Stimulated activated CD4-positive, alpha-beta T cell treated with anti-CD3 and anti-CD28 coated beads, Interleukin-4, amount 100 ng/mL, for 4 hours (primary cell): ENCODE measurements at places on chromosomes 12 and 14.

DNA sequence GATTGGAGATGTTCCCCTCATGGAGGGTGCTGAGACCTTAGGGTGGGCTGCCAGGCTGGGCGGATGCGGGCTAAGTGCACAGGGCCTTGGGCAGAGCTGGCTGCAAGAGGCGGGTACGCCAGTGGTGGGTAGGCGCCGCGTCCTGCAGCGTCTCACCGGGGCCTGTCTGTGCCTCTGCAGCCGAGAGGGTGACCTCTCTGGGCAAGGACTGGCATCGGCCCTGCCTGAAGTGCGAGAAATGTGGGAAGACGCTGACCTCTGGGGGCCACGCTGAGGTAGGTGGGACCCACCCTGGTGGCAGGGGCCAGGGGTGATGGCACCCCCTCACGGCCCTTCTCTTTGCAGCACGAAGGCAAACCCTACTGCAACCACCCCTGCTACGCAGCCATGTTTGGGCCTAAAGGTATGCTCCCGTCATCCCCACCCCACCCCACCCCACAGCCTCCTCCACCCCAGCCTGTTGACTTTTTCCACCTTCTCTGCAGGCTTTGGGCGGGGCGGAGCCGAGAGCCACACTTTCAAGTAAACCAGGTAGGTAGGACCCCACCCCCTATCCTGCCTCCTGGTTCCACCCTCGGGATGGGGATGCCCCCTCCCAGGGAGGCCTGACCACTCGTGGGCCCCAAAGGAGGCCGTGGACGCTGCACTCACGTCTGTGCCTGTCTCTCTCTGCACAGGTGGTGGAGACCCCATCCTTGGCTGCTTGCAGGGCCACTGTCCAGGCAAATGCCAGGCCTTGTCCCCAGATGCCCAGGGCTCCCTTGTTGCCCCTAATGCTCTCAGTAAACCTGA lies 1.5 kb downstream of the CRIP1 start:
- no peak for DNase-seq

DNA sequence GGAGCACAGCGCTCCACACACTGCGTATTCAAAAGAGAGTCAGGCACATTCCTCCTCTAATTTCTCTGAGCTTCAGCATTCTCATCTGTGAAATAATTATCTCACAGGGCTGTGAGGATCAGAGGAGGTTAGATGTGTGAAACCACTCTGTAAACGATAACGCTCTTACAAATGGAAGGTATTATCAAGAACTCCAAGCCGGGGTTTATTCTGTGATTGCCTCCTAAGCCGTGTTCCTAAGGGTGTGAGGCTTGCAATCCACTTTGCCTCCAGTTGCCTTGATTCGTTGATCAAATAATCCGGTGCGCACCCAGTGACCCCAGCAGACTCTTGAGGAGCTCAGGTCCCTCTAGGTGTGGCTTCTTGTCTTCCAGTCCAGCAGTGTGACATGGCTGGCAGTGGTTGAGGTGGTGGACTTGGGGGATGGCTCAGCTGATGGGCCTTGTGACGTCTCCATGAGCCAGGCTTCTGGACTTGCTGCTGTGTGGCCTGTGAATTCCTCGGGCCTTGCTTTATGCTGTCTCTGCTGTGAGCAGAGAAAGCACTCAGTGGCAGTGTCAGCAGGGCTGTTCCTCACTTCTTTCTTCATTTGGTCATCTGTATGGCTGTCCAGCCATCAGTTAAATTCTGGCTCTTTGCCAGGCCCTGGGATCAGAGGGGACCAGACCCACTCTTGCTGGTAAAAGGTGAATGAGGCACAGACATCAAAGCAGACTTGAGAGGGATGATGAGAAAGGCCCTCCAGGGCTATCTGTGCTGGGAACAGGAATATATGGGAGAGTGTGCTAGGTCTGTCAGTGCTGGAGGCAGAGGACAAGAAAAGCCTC lies 71.0 kb downstream of the SLC25A47 start:
- DNase-seq, result no peak

DNA sequence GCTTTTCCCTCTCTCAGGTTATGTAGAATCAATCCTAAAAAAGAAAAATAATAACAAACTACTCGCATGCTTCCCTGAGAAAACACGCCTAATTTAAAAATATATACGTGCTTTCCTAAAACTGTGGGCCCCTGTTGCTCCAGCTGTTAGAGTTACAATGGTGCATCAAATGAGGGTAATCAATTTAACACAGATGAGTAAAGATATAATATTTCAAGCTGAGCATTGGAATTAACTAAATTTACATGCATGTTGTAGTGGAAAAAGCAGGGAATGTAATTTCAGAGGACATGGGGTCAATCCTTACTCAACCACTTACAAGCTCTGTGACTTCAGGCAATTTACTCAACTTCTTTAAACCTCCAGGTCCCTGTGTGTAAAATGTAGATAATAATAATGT lies 22.4 kb upstream of the LGR5 start:
- no peak for DNase-seq

- DNase-seq, result no peak
Measured at GRCh38 chr14:96980835-96981234, 183.7 kb downstream of the VRK1 start.

DNA sequence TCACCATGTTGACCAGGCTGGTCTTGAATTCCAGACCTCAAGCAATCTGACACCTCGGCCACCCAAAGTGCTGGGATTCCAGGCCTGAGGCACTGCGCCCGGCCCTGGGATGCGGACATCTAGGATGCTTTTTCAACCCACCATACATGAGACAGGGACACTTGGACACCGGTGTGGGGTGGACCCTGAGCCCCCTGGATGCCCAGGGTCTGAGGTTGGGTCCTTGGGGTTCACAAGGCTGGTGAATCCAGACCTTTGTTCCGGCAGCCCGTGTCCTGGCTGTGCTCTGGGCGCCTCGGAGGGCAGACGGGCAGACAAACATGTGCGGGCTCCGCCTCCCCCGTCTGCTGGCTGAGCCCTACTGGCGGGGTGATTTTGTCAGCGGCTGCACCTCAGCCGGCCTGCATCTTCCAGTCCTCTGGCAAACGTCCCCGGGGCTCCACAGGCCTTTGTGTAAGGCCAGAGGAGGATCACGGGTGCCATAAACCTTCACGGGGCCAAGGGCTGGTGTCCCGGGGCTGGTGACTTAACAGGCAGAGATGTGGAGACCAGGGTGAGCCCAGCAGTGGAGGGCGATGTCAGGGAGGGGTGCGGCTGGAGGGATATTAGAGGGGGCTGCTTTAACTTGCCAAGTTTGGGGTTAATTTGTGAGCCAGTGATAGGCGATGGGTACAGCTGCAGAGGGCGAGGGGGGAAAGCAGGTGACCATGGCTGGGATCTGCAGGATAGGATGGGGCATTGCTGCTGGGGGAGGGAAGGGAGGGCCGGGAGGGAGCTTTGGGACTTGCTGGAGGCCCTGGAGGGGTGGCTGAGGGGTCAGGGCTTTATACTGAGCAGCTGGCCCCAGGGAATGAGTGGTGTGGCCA lies 5.8 kb downstream of the ASPG start:
- DNase-seq, result no peak

- no peak for DNase-seq
Measured at GRCh38 chr12:130632642-130633041, 83.5 kb downstream of the RIMBP2 start.

DNA sequence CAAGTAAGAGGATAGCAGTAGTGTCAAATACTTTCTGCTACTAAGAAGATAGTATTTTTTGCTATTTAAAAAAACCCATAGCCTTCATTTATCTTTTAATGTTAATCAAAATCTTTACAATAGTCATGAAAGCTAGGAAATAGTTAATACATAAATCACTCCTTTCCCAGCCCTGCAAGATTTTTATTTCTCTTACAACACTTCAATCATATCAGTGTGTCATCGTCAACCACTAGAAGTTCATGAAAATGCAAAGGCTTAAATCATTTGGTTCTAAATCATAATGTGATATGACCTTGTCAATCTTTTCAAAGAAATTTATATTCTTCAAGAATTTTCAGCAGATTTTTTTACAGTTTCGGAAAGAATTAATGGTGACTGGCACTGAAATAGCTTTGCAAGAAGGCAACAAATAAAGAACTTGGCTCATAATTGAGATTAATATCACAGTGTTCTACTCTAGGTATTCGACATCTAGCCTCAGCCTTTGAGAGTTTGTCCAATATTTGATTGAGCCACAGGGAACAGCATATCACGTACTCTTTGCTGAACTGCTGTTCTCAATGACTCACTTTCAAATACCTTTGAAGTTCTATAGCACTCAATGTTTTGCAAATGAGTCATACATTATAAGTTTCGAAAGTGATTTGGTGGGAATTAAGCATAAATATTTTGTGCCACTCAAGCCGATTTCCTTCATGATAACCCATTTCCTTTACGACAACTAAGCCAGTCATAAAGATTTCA lies 384.0 kb upstream of the FOXG1 start:
- no peak for DNase-seq

GRCh38 chr12:28318273-28318672 lies 128.0 kb downstream of the CCDC91 start:
- DNase-seq, result no peak

DNA sequence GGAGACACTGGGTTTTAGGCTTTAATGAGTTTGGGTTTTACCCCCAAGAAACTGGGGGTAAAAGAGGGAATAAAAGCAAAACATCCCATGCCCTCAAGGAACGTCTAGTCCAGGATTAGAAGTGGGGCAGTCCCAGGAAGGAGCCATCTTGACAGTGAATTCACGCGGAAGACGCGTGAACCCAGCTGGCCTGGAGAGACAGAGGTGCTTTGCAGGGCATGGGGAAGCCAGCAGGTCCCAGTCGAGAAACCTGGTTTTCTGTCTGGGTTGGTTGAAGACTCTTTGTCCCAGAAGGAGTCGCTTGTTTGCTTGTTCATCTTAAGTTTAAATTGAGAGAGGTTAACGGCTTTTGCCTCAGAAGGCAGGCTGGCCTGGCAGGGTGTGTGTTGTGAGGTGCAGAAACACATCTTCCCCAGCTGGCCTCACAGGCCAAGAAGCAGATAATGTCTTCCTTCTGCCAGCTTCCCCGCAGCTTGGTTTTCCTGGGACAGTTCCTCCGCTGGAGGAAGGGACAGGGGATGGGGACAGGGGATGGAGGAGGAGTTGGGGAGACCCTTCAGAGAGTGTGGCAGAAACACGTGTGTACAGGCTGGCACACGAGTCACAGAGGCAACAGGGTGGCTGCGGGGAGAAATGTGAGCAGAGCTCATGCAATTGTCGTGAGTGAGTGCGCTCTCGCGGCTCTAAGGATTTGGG lies 18.5 kb upstream of the CD9 start:
- no peak for DNase-seq

DNA sequence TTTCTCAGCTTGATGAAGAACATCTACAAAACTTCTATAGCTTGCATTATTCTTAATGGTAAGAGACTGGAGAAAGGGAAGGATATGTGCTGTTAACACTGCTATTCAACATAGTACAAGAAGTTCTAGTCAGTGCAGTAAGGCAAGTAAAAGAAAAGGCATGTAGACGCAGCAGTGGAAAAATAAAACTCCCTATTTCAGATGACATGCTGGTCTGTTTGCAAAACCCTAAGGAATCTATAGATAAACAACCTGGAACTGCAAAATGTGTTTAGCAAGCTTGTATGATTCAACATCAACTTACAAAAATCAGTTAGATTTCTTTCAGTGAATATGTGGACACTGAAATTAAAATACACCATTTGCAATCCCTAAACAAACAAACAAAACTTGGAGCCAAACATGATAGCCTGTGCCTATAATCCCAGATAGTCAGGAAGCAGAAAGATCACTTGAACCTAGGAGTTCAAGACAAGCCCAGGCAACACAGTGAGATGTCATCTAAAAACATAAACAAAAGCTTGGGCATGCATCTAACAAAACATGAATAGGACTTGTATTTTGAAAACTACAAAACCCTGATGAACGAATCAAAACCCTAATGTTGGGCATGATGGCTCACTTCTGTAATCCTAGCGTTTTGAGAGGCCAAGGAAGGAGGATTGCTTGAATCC lies 293.6 kb upstream of the RGS6 start:
- no peak for DNase-seq

DNA sequence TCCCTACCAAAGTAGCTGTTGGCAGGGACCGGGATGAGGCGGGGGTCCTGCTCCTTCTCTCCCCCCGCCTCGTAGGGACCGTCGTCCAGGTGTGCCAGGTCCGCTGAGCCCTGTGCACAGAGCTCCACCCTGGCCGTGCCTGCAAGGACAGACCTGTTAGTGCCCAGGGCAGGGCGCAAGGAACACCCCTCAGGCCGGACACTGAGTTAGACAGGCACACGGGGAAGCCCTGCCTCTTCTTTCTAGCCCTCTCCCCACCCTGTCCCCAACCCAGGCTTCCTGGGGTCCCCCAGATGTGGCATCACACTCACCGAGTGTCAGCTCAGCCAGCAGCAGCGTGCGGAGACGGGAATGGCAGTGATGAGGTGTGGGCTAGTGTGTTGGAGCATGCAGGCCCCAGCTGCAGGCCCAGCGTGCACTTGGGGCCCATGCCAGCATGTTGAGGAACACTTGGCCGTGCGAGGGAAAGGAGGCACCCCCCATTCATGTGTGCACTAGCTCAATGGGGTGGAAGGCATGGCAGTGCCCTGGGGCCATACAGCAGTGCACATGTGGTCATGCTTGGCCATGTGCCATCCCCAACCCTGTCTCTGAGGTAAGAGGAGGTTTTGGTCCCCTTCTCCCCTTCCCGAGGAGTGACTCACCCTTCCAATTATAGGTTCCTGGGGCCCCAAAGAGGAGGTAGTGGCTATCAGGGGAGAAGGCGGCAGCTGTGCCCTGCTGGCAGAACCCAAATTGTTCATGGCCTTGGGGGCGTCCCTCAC lies 7.3 kb downstream of the ITGA7 start:
- DNase-seq, result no peak

DNA sequence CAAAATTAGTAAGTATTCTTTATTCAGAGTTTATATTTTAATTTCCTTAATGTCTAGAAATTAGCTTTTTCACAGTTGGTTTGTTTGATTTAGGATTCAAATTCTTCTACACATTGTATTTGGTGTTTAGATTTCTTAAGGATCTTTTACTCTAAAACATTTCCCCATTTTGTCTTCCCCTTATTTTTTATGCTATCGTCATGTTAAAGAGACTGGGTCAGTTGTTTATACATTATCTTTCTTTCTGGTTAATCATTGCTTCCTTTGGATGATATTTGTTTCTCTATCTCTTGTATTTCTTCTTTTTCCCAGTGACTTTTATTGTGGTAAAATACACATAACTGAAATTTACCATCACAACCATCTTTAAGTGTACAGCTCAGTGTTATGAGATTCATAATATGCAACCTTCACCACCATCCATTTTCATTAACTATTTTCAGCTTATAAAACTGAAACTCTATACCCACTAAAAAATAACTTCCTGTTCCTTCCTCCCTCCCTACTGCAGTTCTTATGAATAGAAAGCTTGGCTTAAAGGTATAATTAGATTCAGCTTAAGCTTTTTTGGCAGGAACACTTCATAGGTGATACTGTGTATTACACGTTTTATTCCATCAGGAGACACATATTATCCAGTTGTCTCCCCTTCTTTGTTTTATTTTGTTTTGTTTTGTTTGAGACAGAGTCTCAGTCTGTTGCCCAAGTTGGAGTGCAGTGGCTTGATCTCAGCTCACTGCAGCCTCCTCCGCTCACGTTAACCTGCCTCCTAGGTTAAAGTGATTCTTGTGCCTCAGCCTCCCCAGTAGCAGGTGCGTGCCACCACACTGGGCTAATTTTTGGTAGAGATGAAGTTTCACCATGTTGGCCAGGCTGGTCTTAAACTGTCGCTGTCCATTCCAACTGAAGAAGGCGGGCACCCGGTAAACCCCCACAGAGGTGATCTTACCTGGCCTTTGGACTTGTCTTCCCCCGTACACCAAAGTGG lies 45.0 kb downstream of the NOPCHAP1 start:
- DNase-seq, result no peak

GRCh38 chr12:22271023-22271422 lies 63.5 kb downstream of the ST8SIA1 start:
- no peak for DNase-seq
